ENCODE measurements at places on chromosomes 5 and 9.

- no peak for DNase-seq
Measured at GRCh38 chr5:96940586-96940985, 4.7 kb downstream of the LNPEP start.

DNA sequence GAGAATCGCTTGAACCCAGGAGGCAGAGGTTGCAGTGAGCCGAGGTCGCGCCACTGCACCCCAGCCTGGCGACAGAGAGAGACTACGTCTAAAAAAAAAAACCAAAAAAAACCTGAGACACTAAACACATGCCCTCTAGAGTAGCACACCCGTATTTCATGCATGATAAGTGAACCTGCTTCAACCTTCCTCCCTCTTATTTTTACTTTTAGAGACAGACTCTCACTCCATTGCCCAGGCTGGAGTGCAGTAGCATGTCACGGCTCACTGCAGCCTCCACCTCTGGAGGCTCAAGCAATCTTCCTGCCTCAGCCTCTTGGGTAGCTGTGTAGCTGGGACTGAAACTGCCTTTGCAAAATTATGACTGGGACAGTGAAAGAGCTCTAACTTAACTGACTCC, 17.6 kb upstream of the NANS start:
- no peak for DNase-seq

GRCh38 chr9:29799227-29799626, 2225.9 kb upstream of the C9orf72 start:
- DNase-seq, result no peak

- no peak for DNase-seq
Measured at GRCh38 chr9:97711223-97711626, 14.1 kb upstream of the XPA start.

- DNase-seq, result no peak
Measured at GRCh38 chr9:18985464-18985951, 47.5 kb downstream of the SAXO1 start.

DNA sequence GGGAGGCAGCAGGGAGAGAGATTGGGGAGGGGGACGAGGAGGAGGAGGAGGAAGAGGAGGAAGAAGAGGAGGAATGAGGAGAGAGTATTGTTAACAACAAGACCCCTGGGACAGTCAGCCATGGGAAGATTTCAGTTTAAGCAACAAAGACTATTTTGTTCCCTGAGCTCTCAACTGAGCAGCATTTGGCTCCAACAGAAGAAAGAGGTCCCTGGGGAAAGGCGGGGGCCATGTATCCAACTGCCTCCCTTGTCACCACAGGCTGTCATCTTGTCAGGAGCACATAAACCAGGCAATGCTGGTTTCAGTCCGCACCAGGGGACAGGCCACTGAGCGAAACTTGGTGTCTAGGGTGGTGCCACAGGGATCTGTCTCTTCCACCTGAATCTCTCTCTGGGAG, 316.1 kb downstream of the TLE1 start:
- no peak for DNase-seq

DNA sequence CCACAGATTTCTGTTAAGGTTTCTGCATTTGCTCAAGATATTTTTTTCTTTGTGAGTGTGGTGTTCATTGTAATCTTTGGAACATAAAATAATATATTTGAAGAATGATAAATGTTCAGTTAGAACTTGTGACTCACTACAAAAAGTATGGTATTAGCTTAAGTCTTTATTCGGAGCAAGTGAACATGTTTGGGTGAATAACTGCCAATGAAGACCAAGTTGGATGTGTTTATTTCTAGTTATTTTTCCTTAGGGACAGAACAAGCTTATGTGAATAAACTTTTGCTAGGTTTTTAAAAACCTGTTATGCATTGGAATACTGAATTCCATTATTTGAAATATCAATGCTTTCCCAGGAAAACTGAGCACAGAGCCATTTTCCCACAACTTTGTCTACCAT, 418.6 kb downstream of the SLCO4C1 start:
- no peak for DNase-seq

GRCh38 chr9:69136779-69137178, 37.3 kb upstream of the TJP2 start:
- no peak for DNase-seq

DNA sequence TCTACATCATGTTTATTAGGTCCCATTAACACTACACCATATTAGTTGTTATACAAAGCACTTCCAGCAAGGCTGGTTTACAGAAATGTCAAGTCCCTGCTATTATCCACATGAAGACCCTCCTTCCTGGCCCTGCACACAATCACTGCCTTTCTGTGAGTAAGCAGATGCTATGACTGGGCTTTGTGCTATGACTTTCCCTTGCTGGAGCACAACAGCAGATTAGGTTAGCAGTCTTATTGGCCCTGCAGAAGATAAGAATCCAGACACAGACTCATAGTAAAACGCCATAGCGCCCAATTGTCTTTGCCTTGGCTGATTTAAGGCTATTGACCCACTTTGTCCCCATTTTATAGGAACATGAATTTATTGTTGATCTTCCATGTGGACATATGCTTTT, 228.9 kb upstream of the ACTBL2 start:
- DNase-seq, result no peak

GRCh38 chr5:155878991-155879575, 447.9 kb upstream of the SGCD start:
- no peak for DNase-seq

DNA sequence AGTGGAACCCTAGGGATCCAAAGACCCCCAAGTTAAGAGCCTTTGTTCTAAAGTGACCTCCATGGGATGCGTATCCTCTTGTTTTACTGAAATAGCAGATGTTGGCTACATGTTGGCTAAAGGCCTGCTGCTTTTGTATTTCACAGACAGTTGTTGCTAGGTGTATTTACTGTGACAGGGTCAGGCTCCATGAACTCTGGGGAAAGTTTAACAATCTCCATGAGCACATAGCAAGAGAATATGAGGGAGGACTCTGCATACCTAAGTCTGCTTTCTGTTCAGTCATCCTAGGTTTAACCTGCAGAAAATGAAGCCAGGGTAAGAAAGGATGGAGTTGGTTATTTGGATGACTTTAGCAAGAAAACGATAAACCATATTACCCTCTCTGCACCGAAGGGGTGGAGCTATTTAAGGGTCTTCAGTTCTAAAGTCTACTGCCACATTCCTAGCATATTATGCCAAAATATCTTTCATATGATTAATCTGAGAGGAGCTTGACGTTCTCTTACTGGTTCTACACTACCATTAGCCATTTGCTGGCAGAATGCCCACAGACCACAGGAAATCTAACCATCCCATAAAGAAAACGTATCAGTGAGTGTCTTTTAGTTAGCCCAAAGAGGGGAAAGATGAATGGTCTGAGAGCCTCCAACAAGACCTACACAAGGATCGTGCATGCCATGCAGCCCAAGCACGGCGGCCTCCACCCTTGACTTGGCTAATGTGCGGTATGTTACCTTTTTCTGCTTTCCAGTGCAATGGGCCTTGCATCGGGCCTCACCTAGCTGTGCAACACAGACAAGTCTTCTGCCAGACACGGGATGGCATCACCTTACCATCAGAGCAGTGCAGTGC, 127.8 kb downstream of the SAXO1 start:
- no peak for DNase-seq

DNA sequence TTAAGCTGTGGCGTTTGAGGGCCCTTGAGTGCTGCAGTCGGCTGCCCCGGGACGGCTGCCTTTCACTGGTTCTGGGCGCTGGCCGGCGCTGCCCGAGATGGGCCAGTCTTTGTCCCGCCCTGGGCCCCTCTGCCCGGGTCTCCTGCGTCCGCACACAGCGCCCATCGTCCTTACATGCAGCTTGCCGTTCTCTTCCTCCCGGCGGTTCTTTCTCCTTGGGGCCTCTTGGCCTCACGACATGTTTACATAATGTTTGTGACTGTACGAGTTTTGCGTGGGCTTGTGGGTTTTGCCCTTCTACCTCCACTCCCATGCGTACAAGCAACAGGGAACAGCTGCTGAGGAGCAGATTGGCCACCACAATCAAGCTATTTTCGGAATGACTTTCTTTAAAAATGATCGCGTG, 618 bp downstream of the TNPO1 start:
- DNase-seq, result peak; percentile 63

All from HT-29 (cell line).